Naive thymus-derived CD4-positive, alpha-beta T cell (primary cell): ENCODE measurements at places on chromosomes 5 and 9. TPM values are rescaled to one million over a fixed set of nuclear protein-coding genes. Genes with fewer than 3 reads are reported as not detected.

DNA sequence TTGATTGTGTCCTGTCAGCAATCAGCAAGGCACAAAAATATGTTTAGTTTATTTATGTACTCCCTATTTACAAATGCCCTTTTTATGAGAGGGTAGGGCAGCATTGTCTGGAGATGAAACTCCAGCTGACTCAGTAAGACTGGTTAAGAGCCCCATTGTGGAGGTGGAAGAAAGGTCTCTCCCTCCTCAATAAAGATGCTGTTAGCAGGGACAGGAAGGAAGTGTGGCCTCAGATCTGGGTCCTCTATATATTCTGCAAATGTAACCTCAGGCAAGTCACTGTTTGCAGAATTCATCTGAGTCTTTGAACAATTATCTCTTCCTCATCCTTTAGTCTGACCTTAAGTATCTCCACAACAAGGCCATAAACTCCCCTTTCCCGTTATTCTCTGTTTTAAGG is 48.3 kb upstream of the TRAF1 start:
- no peak for DNase-seq

DNA sequence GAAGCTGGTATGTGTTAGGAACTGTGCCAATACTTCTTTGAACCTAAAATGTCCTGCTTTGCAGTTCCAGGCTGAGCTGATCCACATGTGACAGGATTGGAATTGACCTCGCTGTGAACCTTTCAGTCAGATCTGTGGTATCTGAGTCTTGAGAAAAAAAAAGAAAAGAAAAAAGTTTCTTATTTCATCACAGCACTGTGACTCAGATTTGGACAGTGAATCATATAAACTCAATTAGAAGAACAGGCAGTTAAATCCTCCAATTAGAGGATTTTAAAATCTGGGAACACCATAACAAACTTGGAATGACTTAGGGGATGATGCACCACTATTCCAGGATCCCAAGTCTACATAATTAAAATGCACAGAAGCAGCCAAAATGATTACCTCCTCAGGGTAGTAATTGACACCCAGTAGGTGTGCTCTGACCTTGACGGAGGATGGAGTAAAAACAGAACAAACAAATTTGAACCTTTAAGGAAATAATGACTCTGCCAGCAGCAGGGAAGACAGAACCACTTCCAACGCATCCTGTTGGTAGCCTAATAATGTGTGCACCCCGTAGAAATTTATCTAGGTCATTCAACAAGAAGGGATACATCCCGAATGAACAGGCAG is 57.8 kb upstream of the RAI14 start:
- no peak for DNase-seq

DNA sequence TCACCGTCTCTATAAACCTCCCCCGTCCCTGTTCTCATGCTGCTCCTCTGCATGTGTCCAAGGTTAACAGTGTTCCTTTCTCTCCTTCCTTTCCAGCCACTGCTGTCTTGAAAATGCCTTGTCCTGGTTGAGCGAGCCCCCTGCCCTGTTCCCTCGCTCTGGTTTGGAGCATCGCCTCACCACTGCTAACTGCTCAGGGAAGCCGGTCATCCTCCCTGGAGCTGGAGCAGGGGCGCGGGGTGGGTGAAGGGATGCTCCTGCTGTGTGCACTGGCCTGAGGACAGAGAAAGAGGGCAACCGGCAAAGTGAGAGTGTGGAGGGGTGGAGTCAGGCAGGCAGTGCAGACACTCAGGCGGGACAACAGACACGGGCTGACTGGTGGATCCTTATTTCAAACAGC is 19.4 kb downstream of the UBE2QL1 start:
- DNase-seq: no peak

GRCh38 chr9:4902135-4902475 is 83.0 kb upstream of the JAK2 start:
- DNase-seq: no peak

GRCh38 chr5:39428640-39429039 is 3.9 kb upstream of the DAB2 start:
- DNase-seq: no peak

DNA sequence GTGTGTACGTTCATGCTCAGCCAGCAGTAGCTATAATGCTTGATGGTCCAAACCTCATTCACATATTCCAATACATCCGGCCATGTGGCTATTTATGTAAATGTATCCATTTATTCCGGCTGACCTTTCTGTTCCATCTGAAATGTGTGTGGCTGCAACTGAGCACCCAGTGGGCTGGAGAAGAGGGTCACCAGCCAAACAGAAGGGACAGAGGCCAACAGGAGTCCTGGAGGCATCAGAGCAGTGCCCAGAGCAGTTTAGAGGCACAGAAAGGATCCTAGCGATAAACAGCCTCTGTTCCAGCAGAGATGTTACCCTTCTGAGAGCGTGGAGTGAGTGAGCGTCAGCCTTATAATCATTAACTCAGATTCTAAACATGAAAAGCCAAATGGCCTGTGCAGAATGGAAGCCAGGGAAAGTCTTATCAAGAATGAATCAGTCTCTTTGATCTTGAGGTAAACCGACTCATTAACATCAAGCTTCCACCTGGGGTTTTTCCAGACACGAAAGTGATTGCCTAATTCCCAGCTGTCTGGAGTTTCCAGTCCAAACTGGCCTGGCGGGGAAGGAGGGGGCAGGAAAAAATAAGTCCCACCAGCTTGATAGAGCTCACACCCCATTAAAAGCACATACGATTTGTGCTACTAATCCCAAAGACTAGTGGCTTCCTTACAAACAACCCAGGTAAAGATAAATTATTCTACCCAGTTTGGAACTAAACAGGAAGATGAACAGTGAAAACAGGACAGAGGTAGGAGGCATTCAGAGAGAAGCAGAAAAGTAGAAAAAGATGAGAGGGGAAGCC is 55.7 kb downstream of the SUSD1 start:
- DNase-seq: no peak

DNA sequence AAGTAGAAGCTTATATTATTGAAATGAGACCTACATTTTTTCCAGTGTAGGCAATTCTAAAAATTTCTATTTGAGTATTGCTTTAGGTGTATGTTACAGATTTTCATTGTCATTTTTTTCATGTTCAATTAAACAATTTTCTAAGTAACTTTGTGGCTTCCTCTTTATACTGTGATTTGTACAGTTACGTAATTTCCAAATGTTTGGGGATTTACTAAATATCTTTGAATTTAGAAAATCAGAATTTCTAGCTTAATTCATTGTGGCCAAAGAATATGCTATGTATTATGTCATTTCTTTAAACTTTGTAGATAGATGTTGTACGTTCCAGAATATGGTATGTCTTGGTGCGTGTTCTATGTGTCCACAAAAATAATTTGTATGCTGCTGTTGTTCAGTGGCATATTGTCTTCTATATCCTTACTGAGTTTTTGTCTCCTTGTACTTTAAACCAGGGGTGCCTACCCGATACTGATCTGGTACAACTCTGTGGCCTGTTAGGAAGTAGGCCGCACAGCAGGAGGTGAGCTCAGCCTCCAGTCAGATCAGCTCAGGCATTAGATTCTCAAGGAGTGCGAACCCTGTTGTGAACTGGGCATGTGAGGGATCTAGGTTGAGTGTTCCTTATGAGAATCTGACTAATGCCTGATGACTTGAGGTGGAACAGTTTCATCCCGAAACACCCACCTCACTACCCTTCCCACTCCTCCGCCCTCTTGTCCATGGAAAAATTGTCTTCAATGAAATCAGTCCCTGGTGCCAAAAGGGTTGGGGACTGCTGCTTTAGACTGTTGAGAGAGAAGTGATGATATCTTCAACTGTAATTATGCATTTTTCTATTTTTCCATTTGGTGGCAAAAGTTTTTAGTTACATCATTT is 63.5 kb downstream of the UBE2R2 start:
- no peak for DNase-seq

- DNase-seq: no peak
Measured at GRCh38 chr5:161369022-161369421, 177.5 kb downstream of the GABRB2 start.

- DNase-seq: no peak
Measured at GRCh38 chr5:124797665-124798087, 51.2 kb upstream of the ZNF608 start.

DNA sequence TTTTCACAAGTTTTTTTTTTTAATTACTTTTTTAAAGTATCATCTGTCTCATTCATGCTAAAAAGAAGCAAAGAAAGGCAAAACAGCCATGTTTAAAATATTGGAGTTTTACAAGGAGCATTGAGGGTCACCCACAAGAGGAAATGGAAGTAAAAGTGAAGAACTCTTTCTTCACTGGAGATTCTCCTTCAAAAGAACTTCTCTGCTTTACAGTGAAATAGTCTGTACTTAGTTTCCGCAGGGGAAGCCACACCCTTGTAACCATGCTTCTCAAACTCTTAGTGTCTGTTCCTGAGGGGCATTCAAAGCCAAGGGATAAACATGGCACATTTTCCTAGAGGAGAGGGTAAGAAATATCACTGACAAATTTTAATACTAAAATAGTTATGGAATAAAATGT is 8.6 kb downstream of the C9orf72 start:
- peak; percentile 11 for DNase-seq

- DNase-seq: no peak
Measured at GRCh38 chr5:74589204-74590056, 51.1 kb downstream of the ENC1 start.

- DNase-seq: no peak
Measured at GRCh38 chr5:172672681-172673080, 31.6 kb downstream of the NEURL1B start.

GRCh38 chr5:172919525-172920446 is 39.4 kb upstream of the RPL26L1 start:
- DNase-seq: no peak

DNA sequence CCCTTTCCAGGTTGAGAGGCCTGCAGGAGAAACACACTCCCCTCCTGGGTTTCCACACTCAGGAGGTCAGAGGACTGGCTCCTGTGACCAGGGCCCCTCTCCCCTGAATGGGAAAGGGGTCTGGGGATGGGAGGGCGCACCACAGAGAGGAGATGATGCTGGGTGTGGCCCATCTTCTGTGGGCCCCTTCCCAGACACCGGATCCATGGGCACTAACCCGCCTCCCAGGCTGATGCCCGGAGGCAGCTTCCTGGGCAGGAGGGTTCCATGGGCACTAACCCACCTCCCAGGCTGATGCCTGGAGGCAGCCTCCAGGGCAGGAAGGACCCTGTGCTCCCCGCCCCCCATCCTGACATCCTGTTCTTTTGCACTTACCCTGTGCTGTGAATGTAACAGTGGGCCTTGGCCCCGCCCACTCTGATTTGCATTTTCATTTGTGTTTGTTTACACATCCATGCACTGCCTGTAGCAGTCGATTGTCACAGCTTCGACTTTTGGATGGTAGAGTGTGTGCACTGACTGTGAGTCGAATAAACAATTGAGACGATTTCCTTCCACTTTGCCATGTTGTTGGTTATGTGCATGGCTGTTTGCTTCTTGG is 9.3 kb upstream of the DOLPP1 start:
- DNase-seq: no peak

DNA sequence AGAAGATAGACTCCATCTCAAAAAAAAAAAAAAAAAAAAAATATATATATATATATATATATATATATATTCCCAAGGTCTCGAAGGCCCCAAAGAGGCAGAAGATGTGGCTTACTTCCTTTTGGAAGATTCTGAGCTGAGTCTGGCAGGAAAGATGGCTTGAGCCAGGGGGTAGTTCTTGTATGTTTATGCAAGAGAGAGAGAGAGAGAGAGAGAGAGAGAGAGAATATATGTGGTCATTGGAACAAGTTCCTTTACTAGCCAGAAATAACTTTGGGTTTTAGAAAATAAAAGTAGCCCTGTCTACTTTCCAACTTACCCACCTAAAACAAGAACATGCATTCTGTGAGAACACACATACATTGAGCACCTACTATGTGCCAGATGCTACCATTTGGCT is 17.6 kb downstream of the NCS1 start:
- DNase-seq: no peak

GRCh38 chr5:97670447-97670846 is 487.4 kb upstream of the RIOK2 start:
- no peak for DNase-seq

- DNase-seq: no peak
Measured at GRCh38 chr9:2170722-2171121, 155.6 kb downstream of the SMARCA2 start.

DNA sequence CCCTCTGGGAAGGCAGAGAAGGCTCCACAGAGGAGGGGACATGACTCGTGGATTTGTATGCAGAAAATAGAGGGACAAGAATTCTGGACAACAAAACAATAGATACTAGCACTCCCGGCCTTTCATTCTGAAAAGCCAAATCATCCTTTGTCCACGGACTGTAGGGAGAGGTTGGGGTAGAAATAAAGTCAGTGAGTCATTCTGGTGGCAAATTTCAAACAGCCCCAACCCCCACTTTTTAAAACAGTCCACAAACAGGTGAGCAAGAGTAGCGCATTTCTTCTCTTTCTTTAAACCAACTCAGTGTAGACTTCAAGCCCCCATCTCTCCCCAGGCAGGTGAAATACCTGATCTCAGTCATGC is 56.1 kb downstream of the PTPDC1 start:
- DNase-seq: no peak

DNA sequence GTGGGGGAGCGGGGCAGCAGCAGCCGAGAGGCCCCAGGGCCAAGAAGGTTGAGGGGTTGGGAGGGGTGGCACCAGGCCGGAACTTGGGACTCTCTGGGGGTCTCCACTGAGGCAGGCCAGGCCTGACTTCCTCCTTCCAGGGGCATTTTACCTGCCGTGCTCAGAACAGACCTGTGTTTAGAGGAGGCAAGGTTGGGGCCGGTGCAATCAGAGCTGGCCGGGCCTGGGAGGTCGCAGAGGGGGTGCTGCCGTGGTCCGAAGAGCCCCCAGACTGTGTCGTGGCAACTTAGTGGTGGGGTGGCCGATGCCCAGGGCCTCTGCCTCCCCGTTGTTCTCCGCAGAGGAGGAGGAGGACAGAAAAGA is 21.8 kb downstream of the GLT6D1 start:
- no peak for DNase-seq

DNA sequence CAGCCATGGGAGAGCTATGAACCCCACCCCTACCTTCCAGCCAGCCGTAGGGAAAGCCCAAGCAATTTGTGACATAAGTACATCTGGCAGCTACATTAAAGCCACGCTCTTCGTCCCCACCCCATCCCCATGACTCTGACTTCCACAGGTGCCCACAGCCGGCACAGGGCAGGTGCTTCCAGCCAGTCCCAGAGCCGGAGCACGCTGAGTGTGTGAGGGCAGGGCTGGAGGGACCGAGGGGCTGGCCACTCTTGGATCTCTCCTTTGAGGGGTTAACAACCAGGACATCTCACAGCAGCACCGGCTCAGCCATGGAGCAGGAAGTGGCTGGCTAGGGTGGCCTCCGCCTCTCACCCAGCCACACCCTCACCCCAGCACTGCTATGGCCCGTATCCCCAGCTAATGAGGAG is 2.4 kb upstream of the FAM78A start:
- no peak for DNase-seq

GRCh38 chr5:6452622-6453504 is 4.2 kb downstream of the UBE2QL1 start:
- no peak for DNase-seq

GRCh38 chr5:105903069-105903468 is 1767.7 kb downstream of the EFNA5 start:
- no peak for DNase-seq

SLC6A18 gene
- polyA plus RNA-seq: not detected

HTR1A gene
- polyA plus RNA-seq: not detected

PCDHGA7 gene
- polyA plus RNA-seq: not detected

SYK gene
- polyA plus RNA-seq: 0.26 TPM

GRM6 gene
- polyA plus RNA-seq: not detected

SLC25A48 gene
- polyA plus RNA-seq: not detected

MYO10 gene
- 0.02 TPM for polyA plus RNA-seq

SOX30 gene
- 0.17 TPM for polyA plus RNA-seq

ITK gene
- polyA plus RNA-seq: 245 TPM

SPATA31C1 gene
- polyA plus RNA-seq: not detected

PCDHB7 gene
- polyA plus RNA-seq: not detected
